ENCODE measurements at places on chromosomes 12 and 14.

DNA sequence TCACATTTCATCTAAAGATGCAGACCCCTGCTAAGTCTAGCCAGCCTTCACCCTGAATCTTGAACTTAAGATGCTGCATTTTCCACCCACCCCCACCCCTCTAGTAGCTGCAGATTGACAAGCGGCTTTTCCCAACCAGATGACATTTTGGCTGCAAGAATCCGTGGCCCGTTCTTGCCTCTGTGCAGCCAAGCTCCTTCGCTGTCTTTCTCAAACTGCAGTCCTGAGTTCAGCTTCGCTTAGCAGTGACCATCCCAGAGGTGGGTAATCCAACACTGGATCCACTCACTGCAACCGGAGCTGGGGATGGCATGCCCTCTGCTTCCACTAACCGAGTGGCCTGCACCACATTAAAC, 765 bp upstream of the NFYB start:
- no peak for DNase-seq

GRCh38 chr14:66600416-66600815, 92.5 kb downstream of the GPHN start:
- DNase-seq: no peak

DNA sequence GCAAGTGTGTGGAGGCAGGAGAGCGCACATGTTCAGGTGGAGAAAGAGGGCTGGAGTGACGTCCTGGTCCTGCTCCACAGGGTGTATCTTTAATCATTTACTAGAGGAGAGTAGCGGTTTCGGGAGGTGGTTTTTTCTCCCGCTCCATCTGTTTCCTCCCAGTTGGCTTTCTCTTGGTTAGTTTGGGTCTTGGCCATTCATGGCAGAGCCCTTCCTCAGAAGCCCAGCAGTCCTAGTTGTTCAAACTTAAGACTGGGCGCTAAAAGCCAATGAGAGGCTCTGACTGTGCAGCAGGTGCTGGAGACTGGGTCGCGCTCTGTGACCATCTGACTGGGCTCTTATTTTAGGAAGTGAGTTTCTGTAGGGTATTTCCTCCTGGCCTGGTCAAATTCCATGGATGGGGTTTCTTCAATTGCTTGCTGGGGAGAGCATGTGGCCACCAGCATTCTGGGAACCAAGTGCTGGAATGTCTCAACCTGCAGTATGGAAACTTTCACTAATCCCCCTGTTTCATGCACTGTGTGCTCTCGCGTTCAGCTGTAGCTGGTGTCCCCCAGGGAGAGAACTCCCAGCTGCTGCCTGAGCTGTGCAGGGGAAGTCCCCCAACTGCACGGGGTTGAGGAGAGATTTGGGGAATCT, 27.4 kb upstream of the TSPAN9 start:
- no peak for DNase-seq

DNA sequence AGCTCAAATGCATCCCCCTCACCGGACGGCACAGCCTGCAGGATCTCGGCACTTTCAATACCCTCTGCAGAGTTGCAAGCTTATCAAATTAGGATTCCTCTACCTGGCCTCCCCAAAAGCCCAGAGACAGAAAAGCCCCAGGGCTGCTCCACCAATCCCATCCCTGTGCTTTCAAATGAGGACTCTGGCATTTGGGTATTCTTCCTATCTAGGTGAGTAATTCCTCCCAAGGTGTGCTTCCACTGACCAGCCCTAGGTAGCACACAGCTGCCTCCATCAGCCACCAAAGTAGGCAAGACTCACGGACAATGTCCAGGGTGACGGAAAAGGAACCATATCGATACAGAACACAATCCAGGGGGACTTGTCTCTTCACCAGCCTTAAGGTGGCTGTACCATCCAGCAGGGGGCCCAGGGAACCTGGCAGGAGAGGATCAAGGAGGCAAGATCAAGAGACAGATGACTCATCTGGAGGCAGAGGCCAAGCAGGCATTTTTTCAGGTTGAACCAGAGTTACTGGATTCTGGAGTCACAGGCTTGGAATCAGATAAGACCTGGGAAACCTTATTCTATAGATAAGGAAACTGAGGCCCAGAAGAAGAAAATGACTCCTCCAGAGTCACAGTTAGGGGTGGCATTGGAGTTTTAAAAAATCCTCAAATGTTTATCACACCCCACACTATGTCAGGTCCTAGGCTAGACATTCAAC, 9.9 kb downstream of the PMEL start:
- DNase-seq: peak; percentile 56

DNA sequence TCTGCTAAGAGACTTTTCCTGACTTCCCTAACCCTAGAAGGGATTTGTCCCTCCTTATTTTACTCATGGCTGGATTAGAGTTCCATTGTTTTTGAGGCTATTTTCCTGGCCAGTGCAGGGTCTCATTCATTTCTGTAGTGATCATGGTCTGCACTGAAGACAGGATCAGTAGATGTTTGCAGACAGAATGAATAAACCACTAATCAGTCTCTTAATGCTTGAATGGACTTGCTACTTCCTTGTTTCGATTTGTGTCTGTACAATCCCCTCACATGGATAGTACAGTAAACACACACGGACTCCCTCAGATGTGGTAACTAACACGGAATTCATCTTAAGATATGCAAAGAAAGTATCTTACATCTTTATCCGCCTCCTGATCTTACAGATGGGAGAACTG, 102.6 kb upstream of the PRB2 start:
- DNase-seq: no peak

DNA sequence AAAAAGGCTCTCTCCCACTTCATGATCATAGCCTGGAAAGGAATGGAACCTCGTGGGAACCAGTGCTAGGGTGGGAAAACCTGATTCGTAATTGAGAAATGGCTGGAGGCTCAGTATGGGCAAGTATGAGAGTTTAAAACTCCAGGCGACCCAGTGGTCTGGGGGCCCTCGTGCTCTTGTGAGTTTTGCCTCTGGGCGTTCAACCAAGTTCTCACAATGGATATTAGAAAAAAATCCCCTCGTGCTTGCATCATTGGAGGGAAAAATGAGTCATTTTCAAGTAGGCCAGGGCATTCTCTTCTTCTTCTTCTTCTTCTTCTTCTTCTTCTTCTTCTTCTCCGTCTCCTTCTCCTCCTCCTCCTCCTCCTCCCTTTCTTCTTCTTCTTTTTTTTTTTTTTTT, 39.0 kb downstream of the GPR68 start:
- DNase-seq: no peak

DNA sequence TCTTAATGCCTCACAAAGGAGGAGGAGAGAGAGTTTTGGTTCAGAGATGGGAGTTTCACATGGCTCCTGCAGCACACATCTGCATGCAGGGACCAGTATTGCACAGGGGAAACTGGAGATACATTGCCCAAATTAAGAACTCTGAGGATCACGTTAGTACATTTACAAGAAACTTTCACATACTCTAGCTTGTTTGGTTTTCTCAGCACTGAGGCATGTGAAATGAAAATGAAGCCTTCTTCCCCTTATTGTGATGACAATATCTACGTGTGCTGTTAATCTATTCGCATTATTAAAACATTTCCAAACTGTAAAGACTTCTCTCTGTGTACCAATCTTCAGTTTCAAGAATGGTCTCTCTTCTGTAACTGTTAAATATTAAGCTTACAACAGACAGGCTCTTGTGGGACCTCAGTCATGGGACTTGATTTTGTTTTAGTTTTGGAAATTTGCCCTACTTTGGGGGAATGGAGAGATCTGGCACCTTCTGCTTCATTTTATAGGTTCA, 124.7 kb downstream of the DAAM1 start:
- DNase-seq: no peak

GRCh38 chr12:9870286-9870866, 1.2 kb upstream of the CLEC2B start:
- no peak for DNase-seq

DNA sequence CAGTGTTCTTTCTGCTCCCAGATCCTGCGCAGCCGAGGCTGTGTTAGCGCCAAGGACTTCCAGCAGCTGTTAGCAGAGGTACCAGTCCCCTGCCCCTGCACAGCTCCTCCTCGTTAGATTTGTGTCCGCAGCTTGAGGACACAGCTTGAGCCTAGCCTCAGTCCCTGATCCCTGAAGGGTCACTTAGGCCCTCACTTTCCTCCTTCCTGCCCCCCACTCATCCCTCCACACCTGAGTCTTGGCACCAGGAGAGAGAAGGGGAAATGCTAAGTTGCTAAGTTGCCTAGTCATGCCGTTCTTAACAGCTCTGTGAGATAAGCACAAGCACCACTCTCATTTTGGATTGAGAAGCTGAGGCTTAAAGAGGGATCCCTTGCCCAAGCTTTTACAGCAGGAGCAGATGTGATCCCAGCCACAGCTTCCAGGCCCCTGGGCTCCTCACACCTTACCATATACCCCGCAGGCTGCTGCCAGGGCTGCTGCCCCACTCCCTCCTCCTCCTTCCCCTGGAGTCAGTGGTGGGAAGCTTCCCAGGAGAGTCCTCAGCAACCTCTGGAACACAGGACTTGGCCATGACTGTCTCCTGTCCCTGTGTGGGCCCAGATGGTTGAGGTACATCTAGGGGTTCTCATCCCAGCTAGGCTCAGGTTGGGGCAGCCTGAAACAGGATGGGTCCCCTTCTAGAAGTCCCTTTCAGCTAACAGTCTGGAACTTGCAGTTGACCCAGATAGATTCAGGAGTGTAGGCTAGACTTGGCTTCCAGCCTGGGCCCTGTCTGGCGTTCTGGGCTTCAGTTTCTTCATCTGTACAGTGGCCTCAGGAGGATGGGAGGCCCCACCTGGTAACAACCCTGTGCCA, 975 bp downstream of the OGFOD2 start:
- DNase-seq: no peak

DNA sequence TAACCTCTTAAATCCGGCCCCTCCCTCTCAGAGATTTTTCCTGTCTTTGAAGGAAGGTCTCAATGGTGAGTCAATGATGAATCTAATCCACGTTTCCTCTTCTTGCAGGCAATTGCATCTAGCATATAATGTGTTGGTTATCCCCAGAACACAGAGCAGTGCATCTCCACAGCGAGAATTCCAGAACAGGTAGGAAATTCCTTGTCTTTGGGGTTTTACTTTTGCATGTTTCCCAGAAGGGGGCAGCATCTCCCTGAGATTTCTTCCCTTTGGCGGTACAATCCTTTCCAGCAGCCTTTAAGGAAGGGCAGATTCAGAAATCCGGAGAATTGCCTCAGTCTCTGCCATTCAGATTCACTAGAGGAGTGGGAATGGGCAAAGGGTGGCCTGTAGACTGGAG, 128.0 kb downstream of the KCNA5 start:
- DNase-seq: peak; percentile 60

- no peak for DNase-seq
Observed at GRCh38 chr12:68450947-68451260, 118.7 kb upstream of the MDM1 start.

- no peak for DNase-seq
Observed at GRCh38 chr12:105982022-105982421, 156.7 kb downstream of the NUAK1 start.

DNA sequence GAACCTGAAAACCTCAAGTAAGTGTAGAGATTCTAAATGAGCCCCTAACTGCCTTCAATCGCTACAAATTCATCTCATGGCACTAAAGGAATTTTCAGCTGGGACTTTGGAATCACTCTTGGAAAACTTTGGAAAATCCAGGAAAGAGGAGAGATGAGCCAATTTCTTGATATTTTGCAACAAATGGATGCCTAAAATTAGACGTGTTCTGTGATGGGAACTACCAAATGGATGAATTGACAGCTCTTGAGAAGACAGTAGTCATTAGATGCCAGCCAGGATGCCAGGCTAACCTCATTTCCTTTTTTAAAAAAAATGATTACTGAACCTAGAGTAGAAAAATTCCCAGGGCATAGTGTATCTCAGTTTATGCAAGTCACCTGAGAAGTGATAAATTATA, 78.3 kb downstream of the NPAS3 start:
- DNase-seq: no peak

GRCh38 chr14:81449576-81449975, 49.5 kb upstream of the STON2 start:
- DNase-seq: no peak

GRCh38 chr12:119011231-119011630, 29.9 kb downstream of the SRRM4 start:
- no peak for DNase-seq

DNA sequence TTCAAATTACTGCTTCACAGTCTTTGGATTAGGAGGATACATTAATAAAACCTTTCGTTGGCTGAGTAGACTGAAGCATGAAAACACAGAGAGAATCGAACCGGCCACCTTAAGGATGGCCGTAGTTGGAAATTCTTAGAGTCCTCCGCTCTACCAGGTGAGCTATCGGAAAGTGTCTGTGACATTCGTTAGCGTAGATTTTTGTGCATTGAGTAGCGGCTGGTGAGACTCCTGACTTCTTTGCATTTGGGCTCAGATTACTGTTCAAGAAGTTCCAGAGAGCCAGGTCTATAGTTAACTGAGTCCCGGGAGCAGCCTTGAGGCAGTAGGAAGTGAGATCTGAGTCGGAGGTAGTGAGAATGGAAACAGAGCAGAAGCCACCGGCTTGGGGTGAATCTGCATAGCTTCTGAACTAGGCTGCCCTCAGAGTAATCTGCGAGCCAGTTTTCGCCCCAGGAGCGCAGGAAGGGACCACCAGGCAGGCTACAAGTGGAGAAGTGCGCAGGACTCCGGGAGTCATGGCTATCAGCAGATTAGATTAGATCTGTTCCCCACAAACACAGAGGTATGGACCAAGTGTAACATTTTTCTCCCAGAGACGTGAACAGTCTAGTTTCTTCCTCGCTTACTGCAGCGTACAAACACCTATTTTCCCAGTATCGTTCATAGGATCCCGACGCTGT, 11.0 kb downstream of the OR6S1 start:
- peak; percentile 53 for DNase-seq

DNA sequence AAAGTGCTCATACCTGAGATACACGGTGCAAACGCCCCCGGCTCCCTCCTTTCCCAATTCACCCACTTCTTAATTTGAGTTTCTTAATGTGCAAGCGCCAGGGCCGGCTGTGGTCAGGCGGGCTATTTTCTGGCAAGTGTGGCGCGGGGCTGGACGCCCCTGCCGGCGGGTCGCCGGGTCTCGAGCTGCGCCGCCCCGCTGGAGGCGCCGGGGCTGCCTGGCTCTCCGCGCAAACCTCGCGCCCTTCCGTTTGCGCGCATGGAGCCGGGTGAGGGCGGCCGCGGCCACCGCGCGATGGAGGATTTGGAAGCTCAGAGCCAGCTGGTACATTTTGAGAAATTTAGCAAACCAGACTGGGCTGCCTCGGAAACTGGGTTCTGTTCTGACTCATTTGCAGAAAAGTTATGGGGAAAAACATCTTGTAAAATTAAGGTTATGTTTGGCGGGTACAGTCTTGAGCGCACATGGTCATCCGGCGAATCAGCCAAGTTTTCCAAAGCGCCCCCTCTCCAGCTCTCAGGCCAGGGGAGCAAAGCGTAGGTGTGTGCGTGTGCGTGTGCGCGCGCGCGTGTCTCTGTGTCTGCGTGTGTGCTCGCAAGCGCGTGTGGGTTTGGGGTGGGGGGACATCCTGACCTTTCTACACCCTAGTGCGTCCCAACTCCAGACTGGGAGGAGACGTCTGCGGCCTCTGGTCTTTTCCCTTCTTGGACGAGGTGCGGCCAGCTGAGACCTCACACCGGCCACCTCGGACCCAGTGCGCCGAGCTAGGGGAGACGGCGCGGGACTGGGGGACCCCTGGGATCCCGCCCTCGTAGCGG, 6.5 kb upstream of the OTX2 start:
- no peak for DNase-seq

GRCh38 chr14:90839889-90840266, 23.6 kb upstream of the TTC7B start:
- DNase-seq: no peak
